ENCODE measurements at places on chromosomes 7 and 10.

GRCh38 chr7:35268953-35269352, 15.1 kb upstream of the TBX20 start:
- no peak for DNase-seq

DNA sequence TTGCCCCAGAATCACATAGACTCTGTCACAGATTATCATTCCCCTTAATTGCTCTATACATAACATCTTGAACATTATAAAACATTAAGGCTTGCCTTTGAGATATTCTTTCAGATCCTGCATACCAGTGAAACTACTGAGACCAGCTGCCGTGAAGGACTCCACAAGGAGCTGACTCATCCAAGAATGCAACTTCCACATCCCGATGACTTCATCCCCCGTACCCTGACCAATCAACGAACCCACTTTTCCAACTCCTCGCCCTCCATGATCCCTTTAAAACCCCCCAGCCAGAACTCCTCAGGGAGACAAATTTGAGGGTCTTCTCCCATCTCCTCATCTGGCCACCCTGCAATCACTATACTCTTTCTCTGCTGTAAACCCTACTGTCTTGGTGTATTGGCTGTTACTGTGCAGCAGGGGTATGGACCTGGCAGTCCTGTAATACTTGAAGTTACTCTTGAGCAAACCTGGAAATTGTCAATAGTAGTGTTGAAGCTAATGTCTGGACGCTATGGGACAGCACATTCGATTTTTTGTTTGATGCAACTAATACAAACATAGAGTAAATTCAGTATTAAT, 49.8 kb downstream of the HTR5A start:
- DNase-seq, result no peak

DNA sequence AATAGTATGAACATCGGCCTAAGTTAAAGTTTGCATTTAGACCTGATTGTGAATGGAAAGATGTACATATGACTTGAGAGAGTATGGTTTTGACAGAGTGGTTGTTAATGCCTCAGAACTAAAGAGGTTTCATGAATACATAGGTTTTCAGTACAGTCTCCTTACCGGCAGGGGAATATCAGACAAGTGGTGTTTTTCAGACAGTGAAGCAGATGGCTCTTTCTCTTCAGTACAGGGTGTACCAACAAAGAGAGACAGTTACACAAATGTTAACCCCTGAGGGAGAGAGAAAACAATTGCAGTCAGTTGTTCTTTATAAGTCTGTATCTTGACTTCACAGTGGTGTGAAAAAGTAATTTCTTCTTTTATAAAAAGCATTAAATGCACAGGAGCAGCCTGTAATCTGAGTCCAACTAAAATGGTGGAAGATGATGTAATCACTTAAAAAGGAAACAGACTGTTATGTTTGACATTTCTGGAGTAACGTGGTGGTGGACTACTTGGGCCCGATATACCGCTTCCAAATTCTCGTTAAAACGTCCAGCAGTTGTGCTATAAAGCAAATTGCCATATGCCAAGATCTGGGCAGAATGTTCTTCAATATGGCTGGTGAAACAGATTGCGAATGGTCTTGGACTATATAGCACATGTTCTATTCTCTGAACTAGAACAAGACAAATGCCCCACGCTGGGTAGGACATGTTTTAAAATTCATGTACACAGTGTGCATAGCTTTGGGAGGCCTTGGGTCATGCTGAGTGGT, 69.2 kb downstream of the SDK1 start:
- DNase-seq, result no peak

DNA sequence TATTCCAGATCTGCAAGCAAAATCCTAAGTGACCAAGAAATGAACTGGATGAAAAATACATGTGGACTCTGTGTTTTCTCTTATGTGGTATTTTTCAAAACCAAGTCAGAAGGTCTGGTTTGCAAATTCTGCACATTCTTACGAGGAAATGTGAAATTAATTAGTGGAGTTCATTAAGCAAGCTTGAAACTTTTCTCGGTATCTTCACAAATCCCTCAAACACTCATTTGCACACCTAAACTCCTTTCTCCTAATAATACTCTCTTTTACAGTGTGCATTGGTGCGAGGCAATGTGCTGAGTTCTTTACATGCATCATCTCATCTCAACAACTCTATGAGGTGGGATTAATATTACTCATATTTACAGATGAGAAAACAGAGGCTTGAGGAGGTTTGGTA, 82.1 kb downstream of the MTERF1 start:
- DNase-seq, result no peak

DNA sequence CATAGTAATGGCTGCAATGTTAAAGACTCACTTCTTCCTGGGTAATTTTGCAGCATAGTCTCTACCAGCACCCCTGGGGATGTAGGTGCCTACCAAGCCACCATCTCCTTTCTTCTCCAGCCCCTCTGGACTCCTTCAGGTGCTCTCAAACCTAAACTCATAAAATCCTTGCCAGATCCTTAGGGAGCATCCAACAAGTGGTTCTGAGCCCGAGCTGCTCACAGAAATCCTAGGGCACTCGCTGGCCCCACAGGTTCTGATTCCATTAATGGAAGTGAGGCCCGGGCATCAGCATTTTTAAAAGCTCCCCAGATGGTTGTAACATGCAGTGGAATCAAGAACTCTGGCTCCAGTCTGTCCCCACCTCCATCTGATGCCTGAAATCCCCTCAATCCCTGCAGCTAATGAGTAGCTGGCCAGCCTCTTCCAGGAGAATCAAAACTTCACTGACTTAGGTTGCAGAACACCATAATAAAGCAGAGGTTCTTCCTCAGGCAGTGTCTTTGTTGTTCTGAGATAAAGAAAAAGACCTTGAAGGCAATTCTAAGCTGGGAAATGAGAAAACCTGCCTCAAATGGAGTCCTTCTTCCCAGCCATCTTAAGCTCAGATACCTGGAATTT, 336.8 kb downstream of the KCNMA1 start:
- no peak for DNase-seq
